ENCODE measurements at places on chromosomes 6 and 20.

GRCh38 chr6:49713346-49713745 is at the start of gene CRISP2:
CRISP2 (minus strand) TSS chr6:49713543; CDS start chr6:49709196, 4,347 bp downstream.
- no peak for DNase-seq

GRCh38 chr6:89564752-89565427 is 73.7 kb downstream of the LYRM2 start:
- no peak for DNase-seq

DNA sequence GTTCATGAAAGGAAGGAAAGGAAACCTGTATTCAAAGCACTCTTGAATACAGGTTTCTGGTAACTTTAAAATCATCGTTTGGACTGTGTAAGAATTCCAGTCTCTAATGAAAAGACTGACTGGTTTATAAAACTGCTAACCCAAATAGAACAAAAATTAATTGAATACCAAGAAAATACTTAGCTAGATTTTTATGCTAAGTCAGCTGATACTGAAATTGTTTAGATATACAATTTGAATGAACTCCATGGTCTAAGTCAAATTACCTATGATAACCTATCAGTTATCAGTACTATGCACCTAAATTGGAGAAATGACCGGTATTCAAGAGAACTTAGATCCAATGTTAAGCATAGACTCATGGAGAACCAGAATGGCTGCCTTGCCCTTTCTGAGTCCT is 338.3 kb downstream of the RNF144B start:
- DNase-seq, result no peak

- DNase-seq, result no peak
These were observed 95.7 kb downstream of the SHLD1 start for GRCh38 chr20:5845681-5846615.

Data from HS-5 (cell line).